Ovary (tissue), 10 donors: ENCODE measurements at places on chromosomes 2 and 18.

GRCh38 chr2:109230941-109231420 is 102.0 kb downstream of the SH3RF3 start:
- no peak overlapping the region for H3K4me3 ChIP-seq
- H3K27ac ChIP-seq, result no peak overlapping the region

GRCh38 chr2:27854229-27854862 is 35.8 kb downstream of the RBKS start:
- no peaks in the 10 kb centered on the region for H3K4me1 ChIP-seq
- no peaks in the 10 kb centered on the region for H3K27me3 ChIP-seq
- no peak overlapping the region for H3K27ac ChIP-seq
- DNase-seq, result no peak
- no peak overlapping the region for H3K4me3 ChIP-seq

DNA sequence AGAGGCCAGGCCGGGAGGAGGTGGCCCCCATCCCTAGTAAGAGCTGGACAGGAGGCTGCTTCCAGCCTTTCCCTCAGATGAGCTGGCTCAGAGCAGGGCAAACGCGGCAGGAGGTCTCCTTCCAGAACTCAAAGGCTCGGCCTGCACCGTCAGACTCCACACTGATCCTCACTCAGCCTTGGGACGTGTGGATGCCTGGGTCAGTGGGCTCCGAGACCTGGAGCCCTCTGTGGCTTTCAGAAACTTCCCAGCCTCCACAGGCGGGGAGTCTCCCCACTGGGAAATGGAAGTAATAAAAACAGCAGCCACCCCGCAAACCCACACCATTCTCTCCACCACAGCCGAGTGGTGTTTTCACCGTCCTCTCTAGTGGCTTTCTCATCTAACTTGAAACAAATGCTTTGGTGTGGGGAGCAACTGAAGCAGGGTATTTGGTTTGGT is 54.3 kb downstream of the INPP5D start:
- no peaks in the 10 kb centered on the region for H3K36me3 ChIP-seq
- no peak overlapping the region for H3K4me3 ChIP-seq
- no peaks in the 10 kb centered on the region for H3K27me3 ChIP-seq
- H3K27ac ChIP-seq, result no peak overlapping the region
- H3K4me1 ChIP-seq, result no peaks in the 10 kb centered on the region

DNA sequence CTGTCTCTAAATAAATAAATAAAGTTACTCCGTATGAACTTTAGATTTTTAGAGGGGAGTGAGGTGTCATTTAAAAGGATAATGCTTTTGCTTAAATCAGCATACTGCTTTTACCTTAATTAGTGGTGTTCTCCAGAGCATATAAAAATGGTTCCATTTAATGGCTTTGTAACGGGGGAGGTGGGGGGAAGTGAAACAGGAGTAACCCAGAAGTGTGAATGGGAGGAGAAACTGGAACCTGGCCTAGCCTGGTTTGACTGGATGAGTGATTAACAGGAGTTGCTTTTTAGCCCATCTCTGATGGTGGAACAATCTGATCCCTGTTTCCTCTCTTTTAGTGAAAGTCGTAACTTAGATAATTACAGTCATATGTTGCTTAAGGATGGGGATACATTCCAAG is 1.6 kb downstream of the CNDP2 start:
- H3K4me3 ChIP-seq, result no peak overlapping the region
- DNase-seq, result no peak
- H3K27ac ChIP-seq, result no peak overlapping the region
- H3K4me1 ChIP-seq, result peaks cover 4% of the 10 kb centered on the region
- no peaks in the 10 kb centered on the region for H3K36me3 ChIP-seq
